ENCODE measurements at places on chromosomes 2 and 18.

DNA sequence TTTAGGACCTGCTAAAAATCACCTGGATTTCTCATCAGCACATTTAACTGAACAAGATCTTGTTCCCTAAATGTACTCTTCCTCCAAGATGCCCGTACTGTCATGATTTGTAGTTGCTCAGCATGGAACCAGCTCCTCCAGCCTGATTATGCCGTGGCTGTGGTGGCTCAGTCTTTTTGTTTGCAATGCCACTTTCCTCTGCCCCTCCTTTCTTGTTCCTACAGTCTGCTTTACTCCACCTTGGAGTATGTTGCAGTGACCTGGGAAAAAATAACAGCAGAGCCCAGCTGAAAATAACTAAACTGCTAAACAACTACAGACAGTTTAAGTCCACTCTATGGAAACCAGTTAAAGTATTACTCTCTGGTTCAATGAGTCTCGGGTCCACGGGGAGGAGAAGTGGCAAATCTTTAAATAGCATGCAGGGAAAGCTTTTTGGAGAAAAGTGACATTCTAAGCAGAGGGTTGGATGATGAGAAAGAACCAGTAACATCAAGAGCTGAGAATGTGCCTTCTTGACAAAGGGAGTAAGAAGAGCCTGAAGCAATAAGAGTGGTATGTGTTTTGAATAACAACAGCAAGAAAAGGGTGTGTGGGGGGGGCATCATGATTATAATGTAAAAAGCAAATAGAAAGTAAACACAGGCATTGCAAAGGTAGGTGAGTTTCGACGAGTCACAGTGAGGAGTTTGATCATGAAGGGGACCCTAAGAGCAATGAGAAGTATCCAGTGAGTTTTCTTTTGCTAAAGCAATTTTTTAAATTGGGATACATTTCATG lies 225.7 kb downstream of the TMX3 start:
- DNase-seq = no peak

DNA sequence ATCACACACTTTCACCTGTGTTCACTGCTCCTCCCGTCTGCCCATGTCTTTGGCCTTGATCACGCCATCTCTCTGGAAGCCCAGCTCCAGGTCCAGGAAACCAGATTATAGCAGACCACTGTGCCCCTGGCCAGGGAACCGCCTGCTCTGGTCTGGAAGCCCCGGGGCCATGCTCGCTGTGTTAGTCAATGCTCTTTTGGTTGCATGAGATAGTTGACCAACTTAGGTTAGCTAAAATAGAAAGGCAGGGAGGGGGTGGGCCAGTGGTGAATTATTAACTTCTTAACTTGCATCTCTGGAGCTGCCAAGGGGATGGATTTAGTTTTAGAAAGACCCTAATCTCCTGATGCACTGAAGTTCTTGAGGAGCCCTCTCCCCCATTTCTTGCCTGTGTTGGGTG lies 232.7 kb downstream of the AGAP1 start:
- DNase-seq = no peak

DNA sequence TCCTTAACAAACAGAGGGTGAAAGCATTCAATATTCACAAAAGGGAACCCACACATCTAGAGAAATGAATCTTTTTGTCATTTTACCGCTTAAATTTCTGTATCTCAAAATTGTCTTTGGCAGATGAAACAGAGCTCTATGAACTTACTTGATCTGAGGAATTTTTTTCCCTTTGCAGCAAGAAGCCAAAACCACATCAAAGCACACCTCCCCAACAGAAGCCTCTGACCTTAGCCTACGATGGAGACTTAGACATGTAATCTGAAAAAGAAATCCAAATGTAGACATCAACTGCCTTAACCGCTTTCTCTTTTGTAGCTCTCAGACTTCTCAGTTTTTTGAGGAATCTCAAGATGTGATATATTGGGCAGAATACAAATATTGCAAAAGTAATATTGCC lies 287.9 kb upstream of the HNMT start:
- no peak for DNase-seq

DNA sequence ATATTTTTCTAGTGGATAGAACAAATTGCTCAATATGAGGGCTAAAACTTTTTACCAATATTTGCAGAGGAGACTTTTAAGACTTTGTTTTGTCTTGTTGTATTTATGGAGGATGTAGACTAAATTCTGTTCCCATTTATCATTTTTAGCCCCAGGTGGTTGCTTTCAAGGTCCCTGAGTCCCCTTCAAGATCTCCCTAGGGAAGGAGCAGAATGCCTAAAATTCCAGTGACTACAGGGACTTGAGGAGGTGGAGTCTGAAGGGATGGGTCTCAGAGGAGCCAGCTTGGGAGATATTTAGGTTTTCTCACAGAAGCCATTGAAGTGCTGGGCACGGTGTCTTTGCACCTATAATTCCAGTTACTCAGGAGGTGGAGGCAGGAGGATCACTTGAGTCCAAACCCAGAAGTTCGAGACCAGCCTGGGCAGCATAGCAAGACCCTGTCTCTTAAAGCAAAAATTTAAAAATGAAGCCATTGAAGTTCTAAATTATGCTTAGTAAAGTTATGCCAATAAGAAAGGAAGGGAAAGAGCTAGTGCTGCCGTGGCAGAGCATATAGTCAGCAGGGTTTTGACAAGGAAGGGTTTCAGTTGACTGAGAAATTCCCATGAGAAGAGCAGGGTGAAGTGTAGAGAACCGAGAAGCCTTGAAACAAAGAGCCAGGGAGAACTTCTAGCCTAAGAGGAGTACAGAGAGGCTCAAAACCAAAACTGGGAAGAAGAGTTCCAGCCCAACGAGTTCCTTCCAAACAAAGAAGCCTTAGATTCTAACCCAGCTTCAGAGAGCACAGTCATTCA lies 43.4 kb downstream of the COMMD1 start:
- no peak for DNase-seq

DNA sequence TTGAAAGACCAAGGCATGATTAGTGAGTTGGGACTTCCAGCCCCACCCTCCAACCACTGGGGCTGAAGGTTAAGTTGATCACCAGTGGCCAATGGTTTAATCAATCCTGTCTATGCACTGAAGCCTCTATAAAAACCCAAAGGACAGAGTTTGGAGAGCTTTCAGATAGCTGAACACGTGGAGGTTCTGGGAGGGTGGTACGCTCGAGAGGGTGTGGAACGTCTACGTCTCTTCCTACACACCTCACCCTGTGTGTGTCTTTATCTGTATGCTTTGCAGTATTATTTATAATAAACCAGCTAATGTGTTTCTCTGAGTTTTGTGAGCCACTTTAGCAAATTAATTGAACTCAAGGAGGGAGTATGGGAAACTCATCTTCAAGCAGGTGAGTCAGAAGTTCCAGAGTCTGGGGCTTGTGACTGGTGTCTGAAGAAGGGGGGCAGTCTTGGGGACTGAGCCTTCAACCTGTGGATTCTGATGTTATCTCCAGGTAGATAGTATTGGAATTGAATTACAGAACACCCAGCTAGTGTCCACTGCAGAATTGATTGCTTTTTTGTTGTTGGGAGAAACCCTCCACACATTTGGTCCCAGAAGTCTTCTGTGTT lies 20.3 kb downstream of the ACTR3 start:
- DNase-seq = no peak

- DNase-seq = no peak
Measured at GRCh38 chr2:62705859-62706720, 577 bp downstream of the EHBP1 start.

DNA sequence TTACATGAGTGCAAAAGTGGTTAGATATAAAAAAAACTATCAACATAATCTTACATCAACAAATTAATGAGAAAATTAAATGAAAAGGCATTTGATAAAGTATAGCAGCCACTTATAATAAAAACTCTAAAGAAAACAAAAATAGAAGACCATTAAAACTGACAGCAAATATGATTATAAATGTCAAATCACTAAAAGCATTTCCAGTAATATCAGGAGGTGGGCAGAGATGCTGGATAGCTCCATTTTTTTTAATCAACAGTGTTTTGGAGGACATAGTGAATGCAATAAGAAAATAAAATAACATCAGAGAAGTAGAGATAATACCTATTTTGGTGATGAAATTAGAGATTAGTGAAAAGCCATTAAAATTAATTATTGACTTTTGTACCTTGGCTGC lies 173.4 kb downstream of the LRRTM4 start:
- no peak for DNase-seq

DNA sequence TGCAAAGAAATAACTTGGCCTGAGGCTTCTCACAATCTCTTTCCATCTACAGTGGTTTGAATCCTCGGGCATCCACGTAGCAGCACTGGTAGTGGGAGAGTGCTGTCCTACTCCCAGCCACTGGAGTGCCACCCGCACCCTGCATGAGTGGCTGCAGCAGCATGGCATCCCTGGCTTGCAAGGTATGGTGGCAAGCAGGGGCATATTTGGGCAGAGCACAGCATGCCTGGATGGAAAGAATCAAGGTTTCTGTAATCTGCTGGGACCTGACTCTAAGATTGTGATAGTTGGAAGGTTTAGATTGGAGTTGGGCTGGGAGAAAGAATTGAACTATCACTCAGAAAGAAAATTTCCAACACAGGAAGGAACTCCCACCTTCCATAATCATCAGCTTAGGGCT lies 4.0 kb downstream of the CAD start:
- DNase-seq = no peak

DNA sequence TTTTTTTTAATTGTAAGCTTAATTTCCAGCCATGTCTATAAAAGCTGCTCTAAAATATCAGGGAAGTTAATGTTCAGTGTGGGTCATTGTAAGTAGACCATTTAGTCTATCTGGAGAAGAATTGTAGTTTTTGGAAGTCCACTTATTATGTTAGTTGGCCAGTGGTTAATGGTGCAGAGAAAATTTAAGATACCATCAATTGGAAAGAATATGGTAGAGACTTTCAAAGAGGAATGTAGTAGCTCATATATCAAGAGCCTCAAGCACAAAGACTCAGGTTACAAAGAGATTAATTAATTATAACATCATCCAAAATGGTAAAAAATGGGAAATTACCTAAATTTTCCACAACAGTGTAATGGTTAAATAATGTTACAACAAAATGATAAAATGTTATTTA lies 127.8 kb upstream of the CAVIN2 start:
- no peak for DNase-seq

- no peak for DNase-seq
Measured at GRCh38 chr18:58901783-58902182, 37.1 kb downstream of the ZNF532 start.

GRCh38 chr2:217822296-217823252 lies 180.2 kb downstream of the TNS1 start:
- DNase-seq = no peak

DNA sequence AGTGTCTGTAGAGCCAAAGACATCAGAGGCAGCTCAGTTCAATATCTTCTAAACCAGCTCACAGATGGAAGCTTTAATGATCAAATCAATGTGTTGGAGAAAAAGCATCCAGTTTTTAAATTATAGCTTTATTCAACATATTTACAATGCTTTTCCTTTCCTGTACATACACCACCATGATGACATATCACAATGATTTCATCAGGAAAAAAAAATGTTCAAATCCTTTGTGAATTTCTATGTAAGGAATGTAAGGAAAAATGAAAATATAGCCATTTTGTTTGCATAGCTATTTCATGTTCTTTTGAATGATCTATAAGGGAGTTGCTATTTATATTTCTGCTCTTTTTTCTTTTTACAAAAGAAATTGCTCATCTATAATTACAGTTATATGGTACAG lies 134.7 kb upstream of the CDH20 start:
- DNase-seq = no peak

DNA sequence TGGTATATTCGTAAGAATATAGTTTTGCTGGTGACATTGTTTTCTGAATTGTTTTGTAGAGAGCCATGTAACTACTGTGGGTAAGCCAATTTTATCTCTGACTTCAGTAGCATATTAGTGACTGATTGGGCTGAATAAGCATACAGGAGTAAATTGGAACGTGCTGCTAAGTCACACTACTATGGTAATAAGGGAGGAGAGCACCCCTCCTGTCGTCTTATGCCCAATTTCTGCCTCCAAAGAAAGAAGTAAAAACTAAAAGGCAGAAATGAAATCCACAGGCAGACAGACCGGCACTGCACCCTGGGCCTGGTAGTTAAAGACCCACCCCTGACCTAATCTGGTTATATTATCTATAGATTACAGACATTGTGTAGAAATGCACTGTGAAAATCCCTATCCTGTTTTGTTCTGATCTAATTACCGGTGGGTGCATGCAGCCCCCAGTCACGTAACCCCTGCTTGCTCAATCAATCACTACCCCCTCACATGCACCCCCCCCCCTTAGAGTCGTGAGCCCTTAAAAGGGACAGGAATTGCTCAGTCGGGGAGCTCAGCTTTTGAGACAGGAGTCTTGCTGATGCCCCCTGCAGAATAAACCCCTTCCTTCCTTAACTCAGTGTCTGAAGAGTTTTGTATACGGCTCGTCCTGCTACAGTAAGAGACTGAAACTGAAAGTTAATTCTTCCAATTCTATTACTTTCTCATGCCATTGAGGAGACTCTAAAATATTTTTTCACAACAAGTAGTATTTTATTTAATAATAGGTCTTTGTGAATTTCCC lies 167.0 kb downstream of the ZNF804A start:
- no peak for DNase-seq

- DNase-seq = no peak
Measured at GRCh38 chr2:100110614-100111000, 31.8 kb downstream of the AFF3 start.

DNA sequence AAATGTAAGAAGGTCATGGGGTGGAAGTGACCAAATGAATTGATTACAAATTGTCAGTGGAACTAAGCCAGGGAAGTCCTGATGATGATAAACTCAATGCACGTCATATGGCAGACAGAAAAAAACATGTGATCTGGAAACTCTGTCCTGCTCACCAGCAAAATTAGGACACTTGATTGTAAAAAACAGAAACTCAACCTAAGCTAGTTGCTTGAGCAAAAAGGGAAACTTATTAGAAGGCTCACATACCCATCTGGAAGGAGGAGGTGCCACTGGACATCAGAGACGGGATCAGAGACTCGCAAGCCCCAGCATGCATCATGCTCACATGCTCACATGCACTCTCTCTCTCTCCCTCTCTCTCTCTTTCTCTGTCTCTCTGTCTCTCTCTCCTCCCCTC lies 96.8 kb downstream of the SP3 start:
- DNase-seq = no peak

DNA sequence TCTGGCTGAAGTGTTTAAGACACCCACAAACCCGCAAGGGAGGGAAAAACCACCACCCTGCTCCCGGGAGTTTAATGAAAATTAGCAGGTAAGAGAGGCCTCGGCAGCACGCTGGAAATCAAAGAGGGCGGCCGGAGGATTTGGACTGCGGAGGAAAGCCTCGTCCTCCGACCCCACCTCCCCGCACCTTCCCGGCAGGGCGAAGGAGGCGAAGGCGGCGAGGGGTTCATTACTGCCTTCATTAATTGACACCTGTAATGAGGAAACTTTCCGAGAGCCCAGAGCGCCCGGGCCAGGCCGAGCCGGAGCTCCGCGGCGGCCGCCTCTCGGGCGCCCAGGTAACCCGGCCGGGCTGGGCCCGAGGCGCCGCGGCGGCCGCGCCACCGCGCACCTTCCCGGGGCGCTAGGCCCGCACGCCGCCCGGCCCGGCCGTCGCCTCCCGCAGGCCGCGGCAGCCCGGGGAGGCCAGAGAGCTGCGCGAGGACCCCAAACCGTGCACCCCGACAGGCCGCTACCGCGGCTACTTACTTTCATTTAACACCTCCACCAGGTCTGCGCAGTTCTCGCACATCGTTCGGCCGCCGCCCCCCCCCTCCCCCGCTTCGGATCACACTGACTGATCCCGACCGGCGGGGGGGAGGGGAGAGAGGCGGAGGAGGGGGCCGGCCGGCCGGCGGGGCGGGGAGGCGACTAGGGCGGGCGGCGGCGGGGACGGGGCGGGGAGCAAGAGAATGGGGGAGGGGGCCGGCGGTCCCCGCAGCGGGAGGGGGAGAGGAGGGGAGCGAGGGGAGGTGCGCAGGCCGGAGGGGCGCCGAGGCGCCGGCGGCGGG lies 550 bp downstream of the USP34 start:
- peak; percentile 26 for DNase-seq

GRCh38 chr2:207616185-207616584 lies 9.0 kb downstream of the METTL21A start:
- DNase-seq = no peak

All from cortex of kidney (tissue), 1 donor.